ENCODE measurements at places on chromosomes 6 and 20.

- H3K4me1 ChIP-seq, result peaks cover 13% of the 10 kb centered on the region
- no peaks in the 10 kb centered on the region for H3K36me3 ChIP-seq
These were observed 15.9 kb upstream of the FYN start for GRCh38 chr6:111888928-111889695.

GRCh38 chr6:34110610-34111009, 35.3 kb downstream of the GRM4 start:
- no peak overlapping the region for H3K27ac ChIP-seq
- H3K36me3 ChIP-seq, result no peaks in the 10 kb centered on the region
- DNase-seq, result no peak
- no peaks in the 10 kb centered on the region for H3K4me1 ChIP-seq
- H3K4me3 ChIP-seq, result no peak overlapping the region

DNA sequence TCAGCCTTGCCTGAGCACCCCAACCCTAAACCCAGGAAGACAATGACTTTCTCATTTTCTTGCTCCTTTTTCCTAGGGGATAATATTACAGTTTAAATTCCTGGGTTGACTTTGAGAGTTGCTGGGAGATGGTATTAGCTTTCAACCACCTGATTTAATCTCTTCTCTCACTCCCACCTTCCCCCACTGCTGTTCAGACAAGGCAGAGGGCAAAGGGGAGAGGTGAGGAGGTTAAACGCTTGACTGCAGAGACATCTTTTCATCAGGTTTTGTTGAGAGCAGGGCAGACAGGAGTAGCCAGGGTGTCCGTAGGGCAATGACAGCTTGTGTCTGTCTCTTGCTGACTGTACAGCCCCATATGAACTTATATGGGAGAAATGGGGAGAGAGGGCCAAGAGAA, 811.2 kb downstream of the MAFB start:
- no peak overlapping the region for H3K4me3 ChIP-seq
- no peak for DNase-seq
- no peaks in the 10 kb centered on the region for H3K27me3 ChIP-seq
- no peaks in the 10 kb centered on the region for H3K36me3 ChIP-seq
- H3K4me1 ChIP-seq, result no peaks in the 10 kb centered on the region

- no peak for DNase-seq
- H3K4me3 ChIP-seq, result no peak overlapping the region
- H3K27ac ChIP-seq, result no peak overlapping the region
- H3K27me3 ChIP-seq, result no peaks in the 10 kb centered on the region
- H3K36me3 ChIP-seq, result no peaks in the 10 kb centered on the region
- no peaks in the 10 kb centered on the region for H3K4me1 ChIP-seq
These were observed 191.2 kb upstream of the PREP start for GRCh38 chr6:105593805-105594671.

DNA sequence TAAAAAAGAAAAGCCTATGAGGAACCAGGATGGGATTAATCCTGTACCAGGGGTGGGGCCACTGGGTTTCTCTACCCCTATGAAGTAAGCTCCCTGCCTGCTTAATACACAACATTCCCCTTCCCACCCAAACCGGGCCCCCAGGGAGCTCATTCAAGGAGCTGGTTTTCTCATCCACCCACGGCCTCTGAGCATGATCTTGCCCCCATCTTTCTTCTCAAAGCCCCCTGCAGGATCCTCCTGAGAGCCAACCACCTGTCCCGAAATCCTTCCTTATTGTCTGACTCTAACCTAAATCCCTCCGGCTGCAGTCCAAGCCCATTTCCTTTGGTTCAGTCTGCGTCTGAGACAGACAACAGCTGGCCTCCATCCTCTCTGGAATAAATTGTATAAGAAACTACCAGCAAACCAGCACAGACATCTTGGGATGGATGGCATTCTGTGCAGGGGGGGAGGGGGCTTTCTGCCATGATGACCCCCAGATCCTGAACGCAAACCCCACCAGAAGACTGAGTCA, 21.0 kb downstream of the KCNK5 start:
- H3K27me3 ChIP-seq, result no peaks in the 10 kb centered on the region
- H3K4me3 ChIP-seq, result no peak overlapping the region
- H3K27ac ChIP-seq, result no peak overlapping the region
- no peak for DNase-seq
- no peaks in the 10 kb centered on the region for H3K4me1 ChIP-seq

DNA sequence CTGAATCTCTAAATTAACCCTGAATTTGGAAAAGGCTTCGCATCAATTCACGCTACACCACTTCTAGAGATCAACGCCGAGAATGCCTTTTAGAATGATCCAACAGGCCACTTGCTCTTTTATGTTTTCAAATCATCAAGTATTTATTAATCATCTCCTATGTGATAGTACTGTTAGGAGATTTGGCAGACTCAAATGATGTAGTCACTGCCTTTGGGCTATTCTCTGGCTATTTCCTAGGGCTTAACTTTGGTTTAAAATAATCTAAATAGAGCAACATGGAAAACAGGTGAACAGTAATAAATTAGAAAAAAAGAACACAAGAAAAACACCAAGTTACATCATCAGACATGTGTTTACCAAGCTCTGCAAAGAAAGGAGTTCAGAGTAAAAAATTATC, 140.3 kb downstream of the TENT5A start:
- H3K27me3 ChIP-seq, result no peaks in the 10 kb centered on the region
- no peak overlapping the region for H3K27ac ChIP-seq
- DNase-seq, result no peak
- no peak overlapping the region for H3K4me3 ChIP-seq

GRCh38 chr6:25717866-25718740, 36.4 kb upstream of the SLC17A4 start:
- peak; percentile 60 for DNase-seq
- H3K36me3 ChIP-seq, result no peaks in the 10 kb centered on the region

GRCh38 chr6:56958481-56958880, 3.6 kb downstream of the BEND6 start:
- H3K4me3 ChIP-seq, result no peak overlapping the region
- H3K27me3 ChIP-seq, result no peaks in the 10 kb centered on the region
- H3K27ac ChIP-seq, result no peak overlapping the region

DNA sequence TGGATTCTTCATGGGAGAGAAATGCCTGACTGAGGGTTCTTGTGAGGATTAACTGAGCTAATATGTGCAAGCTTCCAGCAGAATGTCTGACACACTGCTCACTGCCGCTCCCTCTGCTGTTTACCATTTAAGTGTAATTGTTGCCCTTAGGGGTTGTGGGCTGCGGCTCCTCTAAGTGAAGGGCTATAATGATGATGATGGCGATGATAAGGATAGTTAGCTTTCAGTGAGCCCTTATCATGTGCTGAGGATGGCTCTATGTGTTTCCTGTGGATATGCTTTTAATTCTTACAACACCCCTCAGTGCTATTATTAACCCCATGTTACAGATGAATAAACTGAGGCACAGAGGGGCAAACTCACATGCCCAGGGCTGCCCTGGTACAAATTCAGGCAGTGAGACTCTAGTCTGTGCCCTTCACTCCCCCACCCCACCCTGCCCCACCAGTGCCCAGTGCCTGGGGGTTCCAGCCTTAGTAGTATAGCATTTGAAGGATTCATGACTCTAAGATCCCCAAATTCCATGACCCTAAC, 33.4 kb downstream of the TGM2 start:
- no peak overlapping the region for H3K27ac ChIP-seq
- no peaks in the 10 kb centered on the region for H3K4me1 ChIP-seq
- H3K4me3 ChIP-seq, result no peak overlapping the region
- no peaks in the 10 kb centered on the region for H3K36me3 ChIP-seq

Measured in A673 (cell line).